ENCODE measurements at places on chromosomes 7 and 10.

DNA sequence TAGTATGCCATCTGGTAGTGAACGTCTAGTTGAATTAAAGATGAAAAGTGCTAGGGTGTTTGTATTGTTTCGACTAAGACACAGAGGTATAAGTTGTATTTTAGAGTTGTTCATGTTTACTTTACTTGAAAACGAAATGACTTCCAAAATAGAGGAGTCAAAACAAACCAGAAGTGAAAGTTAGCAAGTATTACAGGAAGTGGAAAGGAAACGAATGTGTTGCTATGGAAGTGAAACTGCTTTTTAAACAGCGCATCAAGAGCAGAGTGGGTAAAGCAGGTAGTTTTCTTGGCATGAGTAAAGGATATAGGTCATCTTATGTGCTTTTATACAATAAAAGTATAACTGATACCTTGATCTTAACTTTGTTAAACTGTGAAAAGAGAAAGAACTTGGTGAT lies 20.0 kb upstream of the GALNTL5 start:
- DNase-seq, result no peak

DNA sequence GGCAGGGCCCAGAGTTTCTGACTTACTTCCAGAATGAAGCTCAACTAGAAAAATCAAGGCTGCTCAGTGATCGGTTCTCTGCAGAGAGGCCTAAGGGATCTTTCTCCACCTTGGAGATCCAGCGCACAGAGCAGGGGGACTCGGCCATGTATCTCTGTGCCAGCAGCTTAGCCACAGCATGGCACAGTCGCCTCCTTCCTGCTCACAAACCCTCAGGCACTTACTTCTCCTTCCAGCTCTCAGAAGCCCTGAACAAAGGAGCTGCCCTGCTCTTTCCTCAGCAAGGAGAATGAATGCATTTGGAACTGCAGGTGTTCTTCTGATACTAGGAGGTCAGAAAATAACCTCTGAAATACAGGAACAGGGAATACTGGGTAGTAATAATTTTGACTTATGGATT lies 219.7 kb upstream of the PRSS1 start:
- DNase-seq, result no peak

DNA sequence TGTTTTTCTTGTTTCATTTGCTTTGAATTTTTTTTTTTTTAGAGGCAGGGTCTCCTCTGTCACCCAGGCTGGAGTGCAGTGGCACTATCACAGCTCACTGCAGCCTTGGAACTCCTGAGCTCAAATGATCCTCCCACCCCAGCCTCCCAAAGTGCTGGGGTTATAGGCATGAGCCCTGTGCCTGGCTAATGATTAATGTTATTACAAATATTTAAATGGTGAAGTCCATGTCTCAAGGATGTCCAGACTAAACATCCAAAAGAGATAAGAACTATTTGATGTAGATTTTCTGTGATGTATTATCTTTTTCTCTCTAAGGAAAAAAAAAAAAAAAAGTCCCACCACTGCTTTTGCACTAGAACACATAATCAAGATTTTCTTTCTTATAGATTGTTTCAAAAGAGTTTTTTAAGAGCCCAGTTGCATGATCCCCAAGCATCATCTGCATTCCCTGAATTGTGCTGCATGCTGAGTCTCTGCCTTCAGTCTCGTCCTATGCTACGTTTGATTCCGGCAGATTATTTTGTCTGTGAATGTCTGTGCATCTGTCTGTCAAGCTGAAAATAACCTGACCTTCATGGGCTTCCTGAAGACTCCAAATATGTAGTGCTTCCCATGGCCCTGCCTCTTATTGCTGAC lies 33.4 kb downstream of the MACROH2A2 start:
- no peak for DNase-seq

- DNase-seq, result no peak
These were observed 45.1 kb upstream of the GSAP start for GRCh38 chr7:77461246-77461645.

All from epithelial cell of proximal tubule (primary cell).